ENCODE measurements at places on chromosomes 11 and 22.

GRCh38 chr11:23079382-23079813, 219.1 kb upstream of the CCDC179 start:
- no peaks in the 10 kb centered on the region for H3K36me3 ChIP-seq
- H3K27me3 ChIP-seq, result no peaks in the 10 kb centered on the region
- H3K4me1 ChIP-seq, result no peaks in the 10 kb centered on the region
- no peak for DNase-seq

GRCh38 chr11:46918083-46918787, at the start of gene LRP4:
Gene LRP4 (minus strand): TSS chr11:46918550. CDS start chr11:46918379, 171 bp downstream.
- peaks cover 13% of the 10 kb centered on the region for H3K4me1 ChIP-seq
- peak within 1 kb of the TSS; percentile 53 for H3K4me3 ChIP-seq
- peaks cover 18% of the 10 kb centered on the region for H3K27me3 ChIP-seq
- H3K36me3 ChIP-seq, result no peaks in the 10 kb centered on the region
- no peak within 1 kb of the TSS for H3K27ac ChIP-seq

DNA sequence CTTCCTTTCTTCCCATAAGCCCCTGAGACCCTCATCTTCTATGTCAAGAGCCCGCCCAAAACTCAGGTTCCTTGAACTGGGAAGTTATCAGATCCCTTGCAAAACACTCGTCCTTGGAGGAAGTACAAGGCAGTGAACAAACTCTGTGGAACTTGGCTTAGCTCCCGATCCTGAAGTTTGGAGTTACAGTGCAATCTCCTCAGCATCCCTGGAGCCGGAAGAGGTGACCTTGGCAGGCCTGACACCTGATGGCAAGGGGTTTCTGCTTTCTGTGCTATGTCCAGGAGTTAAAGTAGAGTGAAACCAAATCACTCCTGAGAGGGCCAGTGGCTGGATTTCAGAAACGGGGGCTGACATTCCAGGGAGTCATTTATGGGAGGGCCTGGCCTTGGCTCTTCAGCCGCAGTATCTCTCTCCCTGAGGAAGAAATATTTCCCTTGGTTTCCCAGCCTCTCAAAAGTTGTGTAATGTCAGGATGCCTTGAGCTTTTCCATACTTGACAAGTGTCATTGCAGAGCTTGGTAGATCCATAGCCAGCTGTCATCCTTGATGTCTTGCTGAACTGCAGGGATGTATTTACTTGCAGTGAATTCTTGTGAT, 1.9 kb upstream of the GRAMD1B start:
- no peaks in the 10 kb centered on the region for H3K27me3 ChIP-seq
- H3K36me3 ChIP-seq, result no peaks in the 10 kb centered on the region
- H3K4me3 ChIP-seq, result no peak overlapping the region
- no peak for DNase-seq
- no peaks in the 10 kb centered on the region for H3K4me1 ChIP-seq
- H3K27ac ChIP-seq, result no peak overlapping the region

GRCh38 chr11:131841028-131841427, 470.6 kb downstream of the NTM start:
- DNase-seq, result no peak
- H3K4me3 ChIP-seq, result no peak overlapping the region
- no peaks in the 10 kb centered on the region for H3K4me1 ChIP-seq
- no peaks in the 10 kb centered on the region for H3K36me3 ChIP-seq

DNA sequence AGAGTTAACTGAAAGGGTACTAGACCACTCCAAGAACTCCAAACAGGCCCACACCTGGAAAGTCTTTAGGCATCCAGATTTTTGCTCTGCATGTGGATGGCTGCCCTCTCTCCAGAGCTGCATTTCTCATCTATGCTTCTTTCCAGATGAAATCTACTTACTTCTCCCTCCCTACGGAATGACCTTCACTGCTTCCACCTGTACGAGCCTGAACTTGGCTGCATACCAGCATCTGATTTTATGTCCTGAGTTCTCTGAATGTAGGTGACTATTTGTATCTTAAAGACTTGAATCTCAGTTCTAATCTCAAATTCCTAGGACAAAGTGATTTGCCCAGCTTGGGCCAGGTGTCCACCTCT, 13.3 kb downstream of the CELF1 start:
- DNase-seq, result no peak
- no peaks in the 10 kb centered on the region for H3K27me3 ChIP-seq
- H3K4me1 ChIP-seq, result peaks cover 36% of the 10 kb centered on the region
- no peak overlapping the region for H3K27ac ChIP-seq
- H3K4me3 ChIP-seq, result no peak overlapping the region
- H3K36me3 ChIP-seq, result peaks cover 6% of the 10 kb centered on the region

- H3K4me3 ChIP-seq, result no peak overlapping the region
- H3K27me3 ChIP-seq, result no peaks in the 10 kb centered on the region
- DNase-seq, result no peak
- no peak overlapping the region for H3K27ac ChIP-seq
- H3K4me1 ChIP-seq, result no peaks in the 10 kb centered on the region
Observed at GRCh38 chr11:133515107-133515506, 17.2 kb downstream of the OPCML start.

GRCh38 chr11:111435046-111435698, 56.1 kb upstream of the POU2AF1 start:
- H3K36me3 ChIP-seq, result no peaks in the 10 kb centered on the region
- H3K27me3 ChIP-seq, result no peaks in the 10 kb centered on the region
- no peak overlapping the region for H3K4me3 ChIP-seq
- peaks cover 5% of the 10 kb centered on the region for H3K4me1 ChIP-seq

GRCh38 chr22:50183141-50183971, 2.4 kb upstream of the TRABD start:
- H3K4me3 ChIP-seq, result no peak overlapping the region
- no peaks in the 10 kb centered on the region for H3K27me3 ChIP-seq
- H3K36me3 ChIP-seq, result no peaks in the 10 kb centered on the region
- no peak for DNase-seq
- H3K4me1 ChIP-seq, result peaks cover 13% of the 10 kb centered on the region

DNA sequence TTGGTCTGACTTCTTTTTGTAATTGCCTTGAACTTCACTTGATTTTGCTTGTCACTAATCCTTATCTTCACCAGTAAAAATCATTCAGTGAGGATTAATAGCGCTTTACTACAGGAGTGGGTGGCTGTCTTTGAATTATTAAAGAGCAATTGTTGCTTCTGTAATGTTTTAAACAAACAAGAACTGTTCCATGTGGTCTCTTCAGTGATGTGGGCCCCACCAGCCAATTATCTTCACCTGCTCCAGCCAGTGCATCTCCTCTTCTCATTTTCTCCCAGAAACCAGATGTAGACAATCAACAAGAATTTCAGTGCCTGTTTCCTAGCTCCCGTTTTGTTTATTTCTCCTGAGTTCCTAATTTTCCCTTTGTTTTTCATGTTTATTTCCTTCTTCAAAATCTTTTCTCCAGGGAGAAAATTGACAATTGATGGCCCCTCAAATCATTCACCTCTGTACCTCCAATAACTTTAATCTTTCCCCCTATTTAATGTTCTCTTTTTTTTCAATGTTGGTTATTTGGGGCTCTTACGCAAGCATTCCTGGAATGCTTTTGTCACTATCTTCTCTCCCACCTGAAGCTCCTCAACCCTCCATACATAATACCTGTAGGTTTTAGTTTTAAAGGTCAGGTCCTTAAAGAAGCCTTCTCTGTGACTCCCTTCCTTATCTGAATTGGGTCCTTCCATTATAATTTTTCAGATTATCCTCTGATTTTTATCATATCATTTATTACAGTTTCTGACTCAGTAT, 115.1 kb downstream of the ARFGAP2 start:
- no peaks in the 10 kb centered on the region for H3K36me3 ChIP-seq
- no peak overlapping the region for H3K27ac ChIP-seq
- no peaks in the 10 kb centered on the region for H3K27me3 ChIP-seq

DNA sequence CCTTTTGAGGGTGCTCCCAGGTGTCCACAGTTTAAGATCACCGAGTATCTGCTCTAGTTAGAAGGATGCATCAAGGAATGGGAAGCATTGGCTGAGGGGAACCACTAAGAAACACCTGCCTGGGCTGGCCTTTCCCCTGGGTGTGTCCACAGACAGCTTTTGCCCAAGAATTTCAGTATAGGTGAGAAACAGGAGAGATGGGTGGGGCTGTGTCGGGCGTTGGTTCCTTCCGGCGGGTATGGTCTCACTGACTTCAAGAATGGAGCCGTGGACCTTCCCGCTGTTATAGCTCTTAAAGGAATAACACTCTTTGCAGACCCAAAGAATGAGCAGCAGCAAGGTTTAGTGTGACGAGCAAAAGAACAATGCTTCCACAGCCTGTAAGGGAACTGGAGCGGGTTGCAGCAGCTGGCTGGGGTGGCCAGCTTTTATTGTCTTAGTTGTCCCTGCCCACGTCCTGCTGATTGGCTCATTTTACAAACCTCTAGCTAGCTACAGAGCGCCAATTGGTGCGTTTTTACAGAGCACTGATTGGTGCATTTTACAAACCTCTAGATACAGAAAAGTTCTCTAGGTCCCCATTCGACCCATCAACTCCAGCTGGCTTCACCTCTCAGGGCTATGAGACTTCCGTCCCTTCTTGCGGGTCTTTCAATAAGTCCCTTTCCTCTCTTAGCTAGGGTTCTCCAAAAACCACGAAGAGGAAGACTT, 2.4 kb downstream of the FADS1 start:
- H3K4me3 ChIP-seq, result peak overlapping the region; percentile 74
- H3K4me1 ChIP-seq, result peaks cover 8% of the 10 kb centered on the region
- DNase-seq, result peak; percentile 21
- no peaks in the 10 kb centered on the region for H3K36me3 ChIP-seq
- no peak overlapping the region for H3K27ac ChIP-seq
- H3K27me3 ChIP-seq, result no peaks in the 10 kb centered on the region

DNA sequence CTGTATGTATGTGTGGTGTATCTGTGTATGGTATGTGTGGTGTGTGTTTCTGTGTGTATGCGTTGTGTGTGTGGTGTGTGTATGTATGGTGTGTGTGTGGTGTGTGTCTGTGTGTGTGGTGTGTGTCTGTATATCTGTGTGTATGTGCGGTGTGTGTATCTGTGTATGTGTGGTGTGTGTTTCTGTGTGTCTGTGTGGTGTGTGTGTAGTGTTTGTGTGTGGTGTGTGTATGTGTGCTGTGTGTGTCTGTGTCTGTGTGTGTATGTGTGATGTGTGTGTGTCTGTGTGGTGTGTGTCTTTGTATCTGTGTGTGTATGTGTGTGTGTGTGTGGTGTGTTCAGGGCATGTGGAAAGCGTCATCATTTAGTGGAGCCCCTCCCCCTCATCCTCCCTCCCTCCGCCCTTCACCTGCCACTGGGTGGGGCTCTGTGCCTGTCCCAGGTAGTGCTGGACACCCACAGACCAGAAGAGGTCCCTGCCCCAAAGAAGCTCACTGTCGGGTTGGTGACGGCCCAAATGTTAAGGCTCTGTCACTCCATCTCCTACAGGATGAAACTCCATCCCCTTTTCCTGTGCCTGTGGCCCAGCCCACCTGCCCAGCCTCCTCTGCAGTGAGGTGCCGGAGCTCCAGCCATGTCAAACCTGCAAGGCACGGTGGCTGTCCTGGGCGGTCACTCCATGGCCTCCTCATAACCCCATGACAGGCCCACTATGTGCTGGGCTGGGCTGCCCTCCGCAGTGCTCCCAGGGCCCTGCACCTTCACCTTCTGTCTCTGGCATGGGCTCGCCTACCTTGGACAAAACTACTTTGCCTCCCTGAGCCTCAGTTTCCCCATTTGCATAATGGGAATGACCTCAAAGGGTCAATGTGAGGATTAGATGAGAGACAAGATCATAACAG, 23.4 kb upstream of the SHISAL1 start:
- H3K27ac ChIP-seq, result no peak overlapping the region
- no peaks in the 10 kb centered on the region for H3K27me3 ChIP-seq
- DNase-seq, result no peak

DNA sequence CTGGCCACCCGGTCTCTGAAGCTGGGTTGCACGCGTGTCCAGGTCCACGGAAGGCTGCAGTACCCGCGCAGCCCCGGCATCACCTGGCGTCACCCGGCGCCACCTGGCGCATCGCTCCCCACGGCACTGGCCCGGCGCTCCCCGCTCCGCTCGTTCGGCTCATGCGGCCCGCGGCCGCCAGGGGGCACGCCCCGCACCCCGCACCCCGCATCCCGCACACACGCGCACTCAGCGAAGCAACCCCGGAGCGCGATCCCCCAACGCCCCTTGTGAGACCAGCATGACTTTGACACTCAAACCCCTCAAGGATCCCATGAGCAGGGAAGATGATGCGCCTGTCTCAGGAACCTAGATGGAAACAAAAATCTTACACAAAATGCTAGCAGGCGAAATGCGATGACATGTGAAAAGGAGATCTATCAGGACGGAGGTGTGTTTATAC, 11.9 kb downstream of the B3GNT6 start:
- no peak overlapping the region for H3K27ac ChIP-seq
- DNase-seq, result peak; percentile 48
- peaks cover 4% of the 10 kb centered on the region for H3K4me1 ChIP-seq
- H3K4me3 ChIP-seq, result no peak overlapping the region

GRCh38 chr11:47550288-47551047, 2.5 kb downstream of the CELF1 start:
- H3K36me3 ChIP-seq, result no peaks in the 10 kb centered on the region
- peak overlapping the region; percentile 89 for H3K27ac ChIP-seq
- peak overlapping the region; percentile 87 for H3K4me3 ChIP-seq
- no peaks in the 10 kb centered on the region for H3K27me3 ChIP-seq

DNA sequence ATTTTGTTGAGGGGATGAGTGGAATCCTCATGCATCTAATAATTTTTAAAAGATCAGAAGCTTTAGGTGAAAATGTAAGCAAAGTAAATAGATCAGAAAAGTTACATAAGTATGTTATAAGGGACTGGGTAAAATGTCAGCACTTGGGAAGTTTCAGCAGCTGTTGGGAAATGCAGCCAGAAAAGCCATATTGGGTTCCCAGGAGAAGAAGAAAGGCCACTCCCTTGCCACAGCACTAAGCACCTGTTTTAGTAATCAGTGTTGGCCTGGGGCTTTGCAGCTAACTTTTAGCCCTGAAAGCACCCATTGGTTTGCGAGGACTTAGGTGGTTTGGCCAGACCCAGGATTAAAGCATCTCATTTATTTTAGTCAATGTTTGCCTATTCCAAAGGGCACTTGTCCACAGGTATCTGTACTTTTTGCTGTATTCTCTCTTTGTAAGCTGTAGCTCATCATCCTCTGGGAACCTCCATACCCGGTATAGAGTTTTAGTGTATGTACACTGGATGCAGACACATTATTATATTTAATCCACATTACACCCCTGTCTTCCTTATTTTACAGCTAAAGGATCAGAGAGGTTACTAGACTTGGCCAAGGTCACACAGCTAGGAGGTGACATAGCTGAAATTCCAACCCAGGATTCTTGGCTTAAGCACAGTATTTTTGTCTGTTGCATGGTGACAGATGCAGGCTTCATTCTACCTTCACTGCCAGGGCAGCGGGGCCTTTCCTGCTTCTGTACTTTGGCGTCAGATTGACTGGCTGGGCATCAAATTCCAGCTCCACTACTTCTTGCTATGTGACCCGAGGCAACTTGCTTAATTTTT, 127.7 kb upstream of the SESN3 start:
- H3K36me3 ChIP-seq, result no peaks in the 10 kb centered on the region
- H3K4me1 ChIP-seq, result no peaks in the 10 kb centered on the region
- H3K27ac ChIP-seq, result no peak overlapping the region
- no peak overlapping the region for H3K4me3 ChIP-seq
- DNase-seq, result no peak
- H3K27me3 ChIP-seq, result no peaks in the 10 kb centered on the region

- H3K36me3 ChIP-seq, result peaks cover 13% of the 10 kb centered on the region
- H3K4me1 ChIP-seq, result peaks cover 14% of the 10 kb centered on the region
- DNase-seq, result no peak
- peak overlapping the region; percentile 10 for H3K4me3 ChIP-seq
Observed at GRCh38 chr11:83161610-83162199, 4.8 kb downstream of the PCF11 start.

All from naive thymus-derived CD4-positive, alpha-beta T cell (primary cell).